ENCODE measurements at places on chromosomes 13 and 19.

- DNase-seq, result no peak
These were observed 1.5 kb upstream of the TBXA2R start for GRCh38 chr19:3608079-3608641.

DNA sequence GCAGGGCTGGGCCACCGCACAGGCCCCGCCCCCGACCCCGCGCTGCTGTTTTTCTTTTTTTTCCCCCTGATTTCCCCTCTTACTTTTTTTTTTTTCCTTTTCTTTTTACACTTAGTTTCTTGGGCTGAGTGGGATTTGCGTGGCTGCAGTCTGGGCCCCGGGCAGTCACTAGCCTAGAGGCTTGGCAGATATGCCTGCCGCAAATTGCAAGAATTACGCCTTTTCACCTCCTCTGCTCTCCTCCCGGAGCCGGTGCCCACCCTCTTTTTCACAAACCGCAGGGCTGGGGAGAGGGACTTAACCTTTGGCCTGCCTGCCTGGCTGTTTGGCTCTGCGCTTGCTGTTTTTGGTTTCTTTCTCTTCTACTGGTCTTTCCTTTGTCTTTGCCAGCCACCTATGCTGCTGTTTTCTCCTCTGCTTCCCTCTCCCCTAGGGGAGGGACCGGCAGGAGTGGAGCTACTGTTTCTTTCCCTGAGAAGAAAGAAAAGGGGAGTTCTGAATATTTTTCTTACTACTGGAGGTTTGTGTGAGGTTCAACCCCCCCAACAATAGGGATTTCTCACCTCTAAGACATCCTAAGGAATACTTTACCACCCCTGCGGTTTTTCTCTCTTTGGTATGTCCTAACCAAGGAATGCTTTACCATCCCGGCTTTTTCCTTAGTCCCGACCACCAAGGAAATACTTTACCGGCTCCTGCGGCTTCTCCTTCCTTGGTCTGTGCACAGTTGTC lies 11.0 kb downstream of the ZNF552 start:
- peak; percentile 53 for DNase-seq

- peak; percentile 91 for DNase-seq
These were observed 12.4 kb downstream of the PRKD2 start for GRCh38 chr19:46704379-46705076.

DNA sequence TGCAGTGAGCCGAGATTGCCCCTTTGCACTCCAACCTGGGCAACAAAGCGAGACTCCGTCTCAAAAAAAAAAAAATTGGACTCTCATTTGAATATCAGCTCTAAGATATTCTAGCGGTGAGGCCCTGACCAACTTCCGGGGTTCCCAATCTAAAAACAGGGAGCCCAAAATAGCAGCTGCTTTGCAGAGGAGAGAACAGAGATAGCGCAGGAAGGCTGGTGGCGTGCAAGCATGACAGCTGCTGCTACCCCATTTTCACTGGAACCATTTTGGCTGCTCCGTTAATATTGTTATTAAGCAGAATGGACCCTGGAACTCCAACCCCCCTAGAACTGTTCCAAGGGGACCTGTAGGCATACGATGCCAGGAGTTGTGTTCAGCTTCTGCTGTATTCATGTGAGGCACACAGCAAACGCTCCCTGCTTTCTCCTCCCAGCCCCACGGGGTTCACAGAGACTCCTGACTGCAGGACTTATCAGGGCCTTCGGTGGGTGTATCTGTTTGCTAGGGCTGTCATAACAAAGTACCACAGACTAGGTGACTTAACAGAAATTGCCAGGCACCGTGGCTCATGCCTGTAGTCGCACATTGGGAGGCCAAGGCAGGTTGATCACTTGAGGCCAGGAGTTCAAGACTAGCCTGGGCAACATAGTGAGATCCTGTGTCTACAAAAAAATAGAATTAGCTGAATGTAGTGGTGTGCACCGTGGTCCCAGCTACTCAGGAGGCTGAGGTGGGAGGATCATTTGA lies 11.5 kb downstream of the STXBP2 start:
- no peak for DNase-seq

DNA sequence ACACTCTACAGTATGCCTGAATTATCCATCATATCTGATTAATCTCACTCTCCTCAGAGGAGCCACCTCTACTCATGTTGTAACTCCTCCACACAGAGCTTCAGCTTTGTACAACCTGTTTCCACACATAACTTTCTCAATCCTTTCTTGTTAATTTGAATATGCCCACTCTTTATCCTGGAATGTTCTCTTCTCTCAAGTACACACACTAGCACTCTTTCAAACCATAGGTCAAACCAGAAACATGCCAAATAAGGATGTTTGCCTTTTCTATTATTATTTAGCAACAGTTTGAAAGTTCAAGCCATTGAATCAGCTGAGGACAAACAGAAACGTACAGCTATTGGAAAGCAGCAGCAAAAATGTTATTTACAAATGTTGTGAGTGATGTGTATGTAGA lies 110.3 kb downstream of the MIPEP start:
- no peak for DNase-seq

- no peak for DNase-seq
These were observed 6.6 kb downstream of the ZNF766 start for GRCh38 chr19:52275988-52276387.
